ENCODE measurements at places on chromosomes 6 and 20. TPM values are rescaled to one million over a fixed set of nuclear protein-coding genes. Genes with fewer than 3 reads are reported as not detected.

Gene SLC22A16
- total RNA-seq, result not detected

Gene CCN6
- not detected for total RNA-seq

Gene PPP1R16B
- total RNA-seq, result 0.15 TPM

Gene LINC00237
- not detected for total RNA-seq

Gene CST2
- 0.27 TPM for total RNA-seq

Gene BANF2
- total RNA-seq, result not detected

Gene TCF15
- total RNA-seq, result not detected

Gene HLA-DQA2
- not detected for total RNA-seq

Gene UBD
- total RNA-seq, result 1.0 TPM

Gene BNIP5
- not detected for total RNA-seq

Gene KCNK16
- total RNA-seq, result not detected
